ENCODE measurements at places on chromosomes 2 and 18.

GRCh38 chr2:54946220-54946805, 103.9 kb downstream of the RTN4 start:
- DNase-seq = peak; percentile 62

- no peak for DNase-seq
Measured at GRCh38 chr18:79489051-79489898, 93.5 kb downstream of the NFATC1 start.

DNA sequence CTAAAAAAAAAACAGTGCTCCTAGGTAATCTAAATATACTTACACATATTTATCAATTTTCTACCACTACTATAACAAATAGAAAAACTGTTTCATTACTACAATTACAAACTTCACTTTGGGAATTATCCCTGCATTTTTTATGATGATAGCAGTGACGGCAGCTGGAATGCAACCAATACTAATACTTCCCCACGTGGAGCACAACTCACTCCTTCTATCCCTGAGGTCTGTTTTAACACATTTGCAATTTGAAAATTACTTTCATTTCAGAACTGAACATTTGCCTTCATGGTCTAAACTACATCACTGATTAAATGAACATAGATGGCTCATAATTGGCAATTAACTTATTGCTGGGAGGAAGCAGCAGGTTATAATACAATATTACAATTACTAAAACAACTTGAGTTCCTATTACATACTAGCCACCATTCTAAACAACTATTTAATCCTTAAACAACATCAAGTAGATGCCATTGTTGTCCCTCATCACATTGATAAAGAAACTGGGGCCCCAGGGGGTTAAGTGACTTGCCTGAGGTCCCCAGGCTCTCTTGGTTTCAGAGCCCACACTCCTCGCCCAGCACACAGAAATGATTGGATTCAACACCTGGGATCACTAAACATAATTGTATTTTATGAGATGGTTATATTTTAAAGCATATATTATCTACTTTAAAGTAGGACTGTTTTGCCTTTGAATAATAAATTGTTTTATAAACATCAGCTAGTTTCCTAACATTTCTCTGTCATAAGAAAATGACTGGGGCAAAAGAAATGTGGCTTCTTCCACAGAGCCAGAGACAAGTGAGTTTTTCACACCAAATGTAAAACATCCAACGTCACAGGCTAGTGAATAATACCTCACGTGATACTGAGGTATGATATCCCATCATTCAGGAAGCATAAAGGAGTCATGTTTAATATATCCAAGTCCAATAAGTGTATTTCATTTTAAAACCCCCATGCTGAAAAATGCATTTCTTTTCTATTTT, 6.2 kb downstream of the COLEC12 start:
- DNase-seq = no peak

DNA sequence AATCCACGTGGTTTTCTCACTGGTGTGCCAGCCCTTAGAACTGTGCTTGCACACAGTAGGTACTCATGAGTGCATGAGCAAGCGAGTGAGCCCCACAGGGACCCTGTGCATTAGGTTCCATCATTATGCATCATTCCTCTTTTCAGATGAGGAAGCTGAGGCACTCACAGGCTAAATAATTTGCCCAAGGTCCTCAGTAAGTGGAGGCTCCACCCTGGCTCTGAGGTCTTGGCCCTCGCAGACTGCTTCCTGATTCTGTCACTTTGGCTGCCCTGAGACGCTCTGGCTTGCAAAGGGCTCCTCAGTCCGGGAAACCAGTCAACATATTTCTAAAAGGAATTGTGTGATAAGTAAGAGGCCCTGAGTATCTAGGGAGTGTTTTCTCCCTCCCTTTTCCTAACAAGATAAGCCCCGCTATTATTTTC, 71.7 kb downstream of the IL1R2 start:
- no peak for DNase-seq

GRCh38 chr2:16260041-16260830, 319.9 kb downstream of the MYCN start:
- no peak for DNase-seq

DNA sequence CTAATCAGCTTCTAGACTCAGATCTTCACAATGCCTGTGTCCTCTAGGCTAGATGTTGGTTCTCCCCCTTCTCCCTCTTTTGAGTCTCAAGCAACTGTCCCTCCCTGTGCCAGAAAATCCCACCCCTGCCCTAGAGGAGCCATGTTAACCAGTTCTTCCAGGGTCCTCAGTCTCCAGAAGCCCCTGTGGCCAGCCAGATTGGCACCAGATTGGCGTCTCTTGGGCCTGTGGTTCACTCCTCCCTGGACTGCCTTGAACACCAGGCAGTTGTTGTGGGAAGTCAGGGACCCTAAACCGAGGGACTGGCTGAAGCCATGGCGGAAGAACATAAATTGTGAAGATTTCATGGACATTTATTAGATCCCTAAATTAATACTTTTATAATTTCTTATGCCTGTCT, 36.6 kb downstream of the CYP26B1 start:
- no peak for DNase-seq
